Renal cortex interstitium (tissue), 15 donors: ENCODE measurements at places on chromosomes 12 and 14. TPM values are rescaled to one million over a fixed set of nuclear protein-coding genes. Genes with fewer than 3 reads are reported as not detected.

Gene STYK1
- polyA plus RNA-seq: 0.80 TPM

Gene MORN3
- 1.9 TPM for polyA plus RNA-seq

Gene DPY19L2
- 66.4 TPM for polyA plus RNA-seq

Gene RNASE3
- polyA plus RNA-seq: 0.50 TPM

Gene RASAL1
- 27.3 TPM for polyA plus RNA-seq

Gene SYT1
- polyA plus RNA-seq: 22.8 TPM

Gene PIWIL1
- 0.43 TPM for polyA plus RNA-seq

Gene LMNTD1
- polyA plus RNA-seq: not detected

Gene TEX52
- 2.6 TPM for polyA plus RNA-seq

Gene CCER1
- polyA plus RNA-seq: not detected

Gene CD9
- polyA plus RNA-seq: 304 TPM

Gene HOXC4
- 59.0 TPM for polyA plus RNA-seq

Gene DLGAP5
- polyA plus RNA-seq: 33.2 TPM

Gene PLEKHH1
- polyA plus RNA-seq: 51.7 TPM

Gene MANSC4
- 0.44 TPM for polyA plus RNA-seq

Gene LPAR5
- 1.3 TPM for polyA plus RNA-seq

Gene CACNA2D4
- polyA plus RNA-seq: 2.5 TPM

Gene CLMN
- polyA plus RNA-seq: 22.0 TPM

Gene PCK2
- 37.3 TPM for polyA plus RNA-seq

Gene CCDC175
- 0.54 TPM for polyA plus RNA-seq

Gene BRAP
- polyA plus RNA-seq: 20.5 TPM

Gene MARCHF9
- 16.6 TPM for polyA plus RNA-seq

Gene TEAD4
- polyA plus RNA-seq: 18.5 TPM

Gene P2RX2
- polyA plus RNA-seq: 1.9 TPM

Gene KRT82
- polyA plus RNA-seq: not detected

Gene FOXA1
- polyA plus RNA-seq: 2.6 TPM

Gene CD163L1
- polyA plus RNA-seq: 3.0 TPM

Gene IRF9
- 56.3 TPM for polyA plus RNA-seq

Gene LIN7A
- polyA plus RNA-seq: 18.0 TPM

Gene RNASE7
- 0.79 TPM for polyA plus RNA-seq

Gene TMEM30B
- polyA plus RNA-seq: 11.2 TPM

Gene SLC10A1
- 0.26 TPM for polyA plus RNA-seq

Gene FAM186B
- 0.98 TPM for polyA plus RNA-seq

Gene NYNRIN
- polyA plus RNA-seq: 60.0 TPM

Gene OLR1
- polyA plus RNA-seq: 1.6 TPM

Gene MYF5
- not detected for polyA plus RNA-seq

Gene EFS
- polyA plus RNA-seq: 46.6 TPM

Gene UBC
- 951 TPM for polyA plus RNA-seq

Gene SETD1B
- 14.1 TPM for polyA plus RNA-seq

Gene PRKD1
- 33.0 TPM for polyA plus RNA-seq

Gene PPFIA2
- polyA plus RNA-seq: 7.0 TPM

Gene KRT6C
- polyA plus RNA-seq: not detected

Gene IL31
- polyA plus RNA-seq: 0.33 TPM

Gene VASH1
- polyA plus RNA-seq: 34.3 TPM

Gene ANKRD33
- polyA plus RNA-seq: 0.16 TPM

Gene BDKRB2
- polyA plus RNA-seq: 5.2 TPM

Gene SLC17A8
- polyA plus RNA-seq: 0.23 TPM
